CD4-positive, alpha-beta memory T cell (primary cell): ENCODE measurements at places on chromosomes 3 and 15. TPM values are rescaled to one million over a fixed set of nuclear protein-coding genes. Genes with fewer than 3 reads are reported as not detected.

- DNase-seq: no peak
- H3K27me3 ChIP-seq: no peaks in the 10 kb centered on the region
- H3K27ac ChIP-seq: no peak overlapping the region
- no peak overlapping the region for H3K4me3 ChIP-seq
- H3K4me1 ChIP-seq: no peaks in the 10 kb centered on the region
Observed at GRCh38 chr3:159879598-159879997, 109.0 kb upstream of the IL12A start.

GRCh38 chr15:59997070-59997701, 6.9 kb upstream of the FOXB1 start:
- peaks cover 40% of the 10 kb centered on the region for H3K4me1 ChIP-seq
- DNase-seq: peak; percentile 42
- no peaks in the 10 kb centered on the region for H3K36me3 ChIP-seq

- H3K4me1 ChIP-seq: peaks cover 16% of the 10 kb centered on the region
- no peak overlapping the region for H3K27ac ChIP-seq
- no peaks in the 10 kb centered on the region for H3K36me3 ChIP-seq
Observed at GRCh38 chr3:17747890-17748247, 5.4 kb upstream of the TBC1D5 start.

- H3K27me3 ChIP-seq: no peaks in the 10 kb centered on the region
- H3K27ac ChIP-seq: no peak overlapping the region
- no peak overlapping the region for H3K4me3 ChIP-seq
- DNase-seq: no peak
Observed at GRCh38 chr15:99863550-99864198, 130.4 kb upstream of the LYSMD4 start.

GRCh38 chr15:61640756-61641155, 411.7 kb upstream of the RORA start:
- H3K36me3 ChIP-seq: no peaks in the 10 kb centered on the region
- H3K27ac ChIP-seq: no peak overlapping the region
- no peak overlapping the region for H3K4me3 ChIP-seq
- H3K27me3 ChIP-seq: no peaks in the 10 kb centered on the region
- DNase-seq: no peak

GRCh38 chr3:147304756-147305155, 101.6 kb downstream of the ZIC4 start:
- no peaks in the 10 kb centered on the region for H3K27me3 ChIP-seq
- no peak for DNase-seq
- no peaks in the 10 kb centered on the region for H3K4me1 ChIP-seq
- no peak overlapping the region for H3K4me3 ChIP-seq
- H3K36me3 ChIP-seq: no peaks in the 10 kb centered on the region

DNA sequence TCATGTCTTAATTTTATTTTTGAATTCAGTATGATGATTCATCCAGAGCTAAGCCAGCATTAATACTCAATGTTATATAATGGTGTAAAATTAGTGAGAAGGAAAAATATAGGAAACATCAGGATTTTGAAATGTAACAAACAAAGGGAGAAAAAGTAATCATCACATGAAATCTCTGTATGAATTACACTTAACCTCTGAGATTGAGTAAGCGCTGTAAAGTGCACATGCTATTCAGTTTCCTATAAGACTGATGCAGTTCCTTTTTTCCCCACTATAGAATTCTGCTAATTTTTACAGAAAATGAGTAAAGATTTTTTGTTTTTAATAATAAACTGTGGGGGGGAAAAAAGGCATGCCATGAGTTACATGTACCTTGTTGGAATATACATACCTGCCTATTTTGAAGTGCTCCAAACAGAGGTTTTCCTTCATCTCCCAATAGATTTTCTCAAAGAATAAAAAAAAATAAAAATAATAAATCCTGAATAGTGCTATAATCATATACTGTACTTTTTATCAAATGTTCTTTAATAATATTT, 64.0 kb upstream of the TTBK2 start:
- H3K27ac ChIP-seq: no peak overlapping the region
- H3K4me1 ChIP-seq: no peaks in the 10 kb centered on the region
- H3K36me3 ChIP-seq: peaks cover 5% of the 10 kb centered on the region
- H3K4me3 ChIP-seq: no peak overlapping the region

DNA sequence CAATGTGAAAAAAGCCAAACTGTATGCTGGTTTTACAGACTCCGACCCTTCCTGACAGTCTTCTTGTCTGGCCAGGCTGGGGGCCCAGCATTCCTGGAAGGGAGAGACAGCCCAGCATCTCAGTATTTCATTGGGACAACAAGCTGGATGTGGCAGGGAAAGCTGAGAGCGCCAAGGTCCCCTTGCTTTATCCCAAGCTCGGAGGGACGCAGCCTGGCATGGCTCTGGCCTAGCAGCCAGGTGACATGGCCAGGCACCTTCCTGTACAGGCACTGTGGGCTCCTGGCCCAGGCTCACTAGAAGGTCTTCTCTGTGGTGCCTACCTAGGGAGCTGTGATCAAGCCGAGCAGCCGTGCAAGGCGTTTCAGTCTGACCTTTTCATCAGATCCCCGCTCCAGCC, 33.0 kb downstream of the UMPS start:
- no peak overlapping the region for H3K27ac ChIP-seq
- H3K27me3 ChIP-seq: no peaks in the 10 kb centered on the region
- H3K36me3 ChIP-seq: no peaks in the 10 kb centered on the region
- H3K4me1 ChIP-seq: peaks cover 5% of the 10 kb centered on the region
- H3K4me3 ChIP-seq: no peak overlapping the region
- DNase-seq: no peak

DNA sequence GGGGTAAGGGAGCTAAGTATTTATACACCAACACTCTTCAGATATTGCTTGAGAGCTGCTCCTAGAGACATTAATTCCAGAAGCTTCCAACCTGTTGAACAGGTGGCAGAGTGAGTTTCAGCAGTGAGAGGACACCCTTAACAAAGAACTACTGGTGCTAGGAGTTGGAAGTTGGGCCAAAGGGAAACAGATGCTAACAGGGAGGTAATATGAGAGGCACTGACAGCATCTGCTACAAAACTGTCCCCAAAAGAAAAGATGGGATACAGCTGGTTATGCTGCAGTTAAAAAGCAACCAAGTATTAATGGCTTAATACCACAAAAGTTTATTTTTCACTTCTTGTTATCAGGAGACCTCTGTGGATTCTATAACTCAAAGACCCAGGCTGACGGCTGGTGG, 104.5 kb upstream of the SATB1 start:
- no peaks in the 10 kb centered on the region for H3K27me3 ChIP-seq
- no peaks in the 10 kb centered on the region for H3K4me1 ChIP-seq
- H3K4me3 ChIP-seq: no peak overlapping the region

GRCh38 chr3:99342383-99342782, 296.0 kb upstream of the COL8A1 start:
- no peaks in the 10 kb centered on the region for H3K36me3 ChIP-seq
- no peaks in the 10 kb centered on the region for H3K4me1 ChIP-seq
- H3K27me3 ChIP-seq: no peaks in the 10 kb centered on the region
- no peak overlapping the region for H3K4me3 ChIP-seq

GRCh38 chr3:194928831-194929577, 243.3 kb downstream of the FAM43A start:
- H3K27ac ChIP-seq: no peak overlapping the region
- H3K4me1 ChIP-seq: no peaks in the 10 kb centered on the region
- H3K27me3 ChIP-seq: peaks cover 4% of the 10 kb centered on the region
- H3K4me3 ChIP-seq: no peak overlapping the region
- no peak for DNase-seq

GRCh38 chr15:25236861-25237155, 202.0 kb downstream of the UBE3A start:
- no peaks in the 10 kb centered on the region for H3K36me3 ChIP-seq
- H3K4me1 ChIP-seq: no peaks in the 10 kb centered on the region
- no peak for DNase-seq
- H3K27me3 ChIP-seq: no peaks in the 10 kb centered on the region
- H3K27ac ChIP-seq: no peak overlapping the region

- DNase-seq: no peak
- no peaks in the 10 kb centered on the region for H3K27me3 ChIP-seq
- H3K36me3 ChIP-seq: no peaks in the 10 kb centered on the region
- H3K4me3 ChIP-seq: no peak overlapping the region
- no peak overlapping the region for H3K27ac ChIP-seq
- H3K4me1 ChIP-seq: no peaks in the 10 kb centered on the region
Observed at GRCh38 chr3:73868688-73869315, 244.1 kb upstream of the PDZRN3 start.

DNA sequence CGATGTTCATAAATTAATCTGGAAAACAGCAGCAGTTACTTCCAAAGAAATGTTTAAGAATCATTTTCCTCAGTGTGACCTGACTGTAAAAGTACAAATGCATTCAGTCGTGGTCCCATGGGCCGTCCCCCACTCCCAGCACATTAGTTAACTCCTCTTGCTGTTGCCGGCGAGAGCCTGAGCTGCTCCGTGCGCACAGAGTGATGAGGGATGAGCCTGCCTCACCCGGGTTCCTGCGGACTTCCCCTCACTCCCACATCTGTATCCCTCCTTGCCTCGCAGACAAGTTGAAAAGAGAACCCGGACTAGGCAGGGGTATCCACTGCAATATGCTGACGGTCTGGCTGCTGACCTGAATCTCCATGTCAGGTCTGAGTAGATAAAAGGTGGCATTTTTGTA, 861.7 kb upstream of the NR2F2 start:
- no peaks in the 10 kb centered on the region for H3K36me3 ChIP-seq
- H3K27me3 ChIP-seq: no peaks in the 10 kb centered on the region
- H3K27ac ChIP-seq: no peak overlapping the region

DNA sequence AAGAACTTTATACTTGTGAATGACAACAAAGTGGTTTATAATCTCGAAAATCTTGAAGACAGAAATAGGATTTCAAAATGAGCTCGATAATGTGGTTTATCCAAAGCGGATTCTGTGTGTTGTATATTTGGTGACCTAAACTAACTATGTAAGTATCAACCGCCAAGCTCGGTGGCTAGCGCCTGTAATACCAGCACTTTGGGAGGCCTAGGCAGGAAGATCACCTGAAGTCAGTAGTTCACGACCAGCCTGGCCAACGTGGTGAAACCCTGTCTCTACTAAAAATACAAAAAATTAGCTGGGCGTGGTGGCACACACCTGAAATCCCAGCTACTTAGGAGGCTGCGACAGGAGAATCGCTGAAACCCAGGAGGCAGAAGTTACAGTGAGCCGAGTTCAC, 2.2 kb downstream of the ATP13A3 start:
- no peak overlapping the region for H3K27ac ChIP-seq
- no peaks in the 10 kb centered on the region for H3K27me3 ChIP-seq
- no peak for DNase-seq
- H3K36me3 ChIP-seq: no peaks in the 10 kb centered on the region
- peak overlapping the region; percentile 84 for H3K4me3 ChIP-seq

DNA sequence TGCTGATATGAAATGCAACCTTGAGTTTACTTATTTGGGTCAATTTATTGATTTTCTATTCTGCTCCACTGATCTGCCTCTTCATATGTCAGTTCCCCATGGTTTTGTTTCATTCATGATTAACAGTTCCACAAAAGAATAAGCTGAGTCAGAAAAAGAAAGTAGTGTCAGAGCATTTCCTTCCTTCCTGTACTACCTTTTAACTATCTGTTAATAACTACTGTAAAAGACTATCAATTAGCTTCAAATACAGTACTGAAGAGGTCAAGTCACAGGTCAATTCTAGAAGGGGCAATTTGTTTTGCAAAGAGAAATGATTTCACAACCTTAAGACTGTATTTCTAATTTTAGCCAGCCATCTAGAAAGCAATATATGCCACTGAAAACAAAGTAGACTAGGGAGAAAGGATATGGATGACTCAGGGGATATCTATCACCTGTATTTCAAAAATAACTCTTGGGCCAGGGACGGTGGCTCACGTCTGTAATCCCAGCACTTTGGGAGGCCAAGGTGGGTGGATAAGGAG, 129.5 kb downstream of the TFDP2 start:
- H3K4me3 ChIP-seq: no peak overlapping the region
- no peak for DNase-seq
- H3K4me1 ChIP-seq: peaks cover 7% of the 10 kb centered on the region
- no peaks in the 10 kb centered on the region for H3K27me3 ChIP-seq
- no peaks in the 10 kb centered on the region for H3K36me3 ChIP-seq

DNA sequence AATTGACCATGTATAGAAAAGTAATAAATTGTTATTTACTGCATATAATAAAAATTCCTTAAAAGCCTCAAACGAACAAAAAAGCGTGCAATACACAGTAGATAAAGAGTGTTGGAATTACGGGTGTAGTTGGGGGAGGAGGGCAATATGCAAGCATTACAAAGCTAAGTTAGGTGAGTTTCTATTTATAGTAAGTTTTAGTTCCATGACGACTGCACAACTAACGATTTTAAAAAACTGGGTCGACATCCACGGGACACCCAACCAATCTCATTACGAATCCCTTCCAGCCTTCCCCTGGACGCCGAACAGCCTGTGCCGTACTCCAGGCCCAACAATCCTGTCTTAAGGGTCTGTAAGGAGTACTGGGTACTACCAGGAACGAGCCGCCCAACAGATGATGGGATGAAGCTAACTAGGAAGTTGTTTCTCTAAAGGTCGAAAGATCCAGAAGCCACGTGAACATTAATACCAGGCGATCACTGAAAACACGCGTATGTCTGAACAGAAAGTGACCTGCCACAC, 677 bp downstream of the POLQ start:
- H3K4me1 ChIP-seq: peaks cover 10% of the 10 kb centered on the region
- peak; percentile 2 for DNase-seq
- no peaks in the 10 kb centered on the region for H3K36me3 ChIP-seq
- no peaks in the 10 kb centered on the region for H3K27me3 ChIP-seq
- H3K4me3 ChIP-seq: peak overlapping the region; percentile 99
- H3K27ac ChIP-seq: peak overlapping the region; percentile 64

GRCh38 chr15:41971089-41971894, 1.1 kb downstream of the EHD4 start:
- H3K27ac ChIP-seq: peak overlapping the region; percentile 87
- peak overlapping the region; percentile 73 for H3K4me3 ChIP-seq
- no peaks in the 10 kb centered on the region for H3K27me3 ChIP-seq
- H3K36me3 ChIP-seq: no peaks in the 10 kb centered on the region

- peaks cover 9% of the 10 kb centered on the region for H3K27me3 ChIP-seq
- DNase-seq: no peak
- H3K36me3 ChIP-seq: no peaks in the 10 kb centered on the region
Observed at GRCh38 chr3:8765528-8765927, 3.9 kb downstream of the OXTR start.

DNA sequence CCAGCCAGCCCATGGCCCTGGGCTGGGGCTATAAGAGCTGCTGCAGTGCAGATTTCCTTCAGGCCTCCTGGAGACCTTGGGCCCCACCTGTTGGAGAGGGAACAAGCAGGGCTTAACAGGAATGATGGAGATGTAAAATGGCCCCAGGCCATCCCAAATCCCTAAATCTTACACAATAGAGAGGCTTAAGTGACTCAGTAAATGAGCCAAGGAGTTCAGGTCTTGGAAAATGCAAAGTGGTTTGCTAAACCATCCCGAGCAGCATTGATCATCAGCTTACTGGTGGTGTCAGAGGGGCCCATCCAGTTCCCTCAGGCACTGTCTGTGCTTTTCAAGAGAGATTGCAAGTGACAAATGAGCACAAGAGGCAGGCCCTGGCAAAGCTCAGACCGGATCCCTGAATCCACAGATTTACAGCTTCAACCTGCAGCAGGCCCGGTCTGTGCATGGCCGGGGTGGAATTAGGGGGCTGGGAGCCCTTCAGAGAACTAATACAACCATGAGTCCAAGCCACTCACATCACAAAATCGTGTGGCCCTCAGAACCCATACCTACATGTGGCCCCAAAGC, 325.4 kb downstream of the UACA start:
- H3K36me3 ChIP-seq: no peaks in the 10 kb centered on the region
- DNase-seq: no peak
- peaks cover 21% of the 10 kb centered on the region for H3K4me1 ChIP-seq
- no peak overlapping the region for H3K27ac ChIP-seq
- H3K27me3 ChIP-seq: no peaks in the 10 kb centered on the region

Gene SNRK
- 104 TPM for total RNA-seq

Gene TRIM69
- total RNA-seq: 38.1 TPM

Gene CISH
- 14.7 TPM for total RNA-seq

Gene GABRR3
- total RNA-seq: 0.17 TPM

Gene NOX5
- total RNA-seq: 0.08 TPM

Gene TMC3
- not detected for total RNA-seq

Gene SLC28A2
- not detected for total RNA-seq

Gene GOLGA6B
- total RNA-seq: not detected

Gene ST8SIA2
- total RNA-seq: not detected

Gene FMN1
- 0.84 TPM for total RNA-seq

Gene CCDC54
- total RNA-seq: not detected
